ENCODE measurements at places on chromosomes 5 and 9.

DNA sequence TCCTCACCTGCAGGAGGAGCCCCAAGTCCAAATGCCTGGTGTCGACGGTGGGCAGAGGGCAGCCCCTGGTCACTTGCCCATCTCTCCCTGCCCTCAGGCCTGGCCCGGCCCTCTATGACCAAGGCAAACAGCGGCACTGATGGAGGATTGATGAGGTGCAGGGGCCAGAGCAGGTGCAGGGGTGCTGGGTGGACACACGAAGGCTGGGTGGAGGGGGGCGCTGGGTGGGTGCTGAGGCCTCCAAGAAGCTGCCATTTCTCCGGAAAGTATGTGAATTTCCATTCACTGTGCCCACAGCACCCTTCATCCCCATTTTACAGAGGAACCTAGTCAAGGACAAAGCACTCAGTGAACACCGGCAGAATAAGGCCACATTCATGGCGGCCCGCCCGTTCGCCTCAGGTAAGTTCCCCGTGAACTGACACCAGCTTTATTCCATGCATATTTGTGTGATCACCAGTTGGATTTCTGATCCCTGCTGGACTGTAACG lies 143.8 kb upstream of the PPP1R26 start:
- no peak for DNase-seq

DNA sequence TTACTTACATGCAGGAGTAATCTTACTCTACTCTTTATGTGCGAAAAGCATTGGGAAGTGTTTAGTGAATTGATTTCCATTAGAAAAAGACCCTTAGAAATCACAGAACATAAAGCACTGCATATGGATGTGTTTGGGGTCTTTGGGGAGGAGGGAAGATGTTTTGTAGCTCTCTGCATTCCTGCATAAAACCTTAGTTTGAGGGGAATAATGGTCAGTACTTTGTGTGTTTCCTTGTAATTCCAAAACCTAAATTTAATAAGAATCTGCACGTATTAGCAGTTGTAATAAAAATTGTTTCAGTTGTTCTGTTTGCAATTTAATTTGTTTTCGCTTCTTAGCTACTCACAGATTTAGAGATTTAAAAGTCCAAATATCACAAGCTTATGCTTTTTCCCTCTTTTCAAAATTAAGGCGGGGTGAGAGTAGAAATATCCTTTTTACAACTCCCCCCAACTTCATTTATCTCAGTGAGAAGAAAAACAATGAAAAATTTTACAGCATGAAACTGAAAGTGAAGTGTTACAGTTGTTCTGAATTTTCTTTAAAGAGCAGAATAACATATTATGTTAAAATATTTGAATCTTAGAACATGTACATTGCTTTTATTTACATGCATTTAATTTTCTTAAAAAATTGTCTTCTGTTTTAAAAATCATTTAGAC lies 143.8 kb downstream of the SMARCA2 start:
- no peak for DNase-seq

DNA sequence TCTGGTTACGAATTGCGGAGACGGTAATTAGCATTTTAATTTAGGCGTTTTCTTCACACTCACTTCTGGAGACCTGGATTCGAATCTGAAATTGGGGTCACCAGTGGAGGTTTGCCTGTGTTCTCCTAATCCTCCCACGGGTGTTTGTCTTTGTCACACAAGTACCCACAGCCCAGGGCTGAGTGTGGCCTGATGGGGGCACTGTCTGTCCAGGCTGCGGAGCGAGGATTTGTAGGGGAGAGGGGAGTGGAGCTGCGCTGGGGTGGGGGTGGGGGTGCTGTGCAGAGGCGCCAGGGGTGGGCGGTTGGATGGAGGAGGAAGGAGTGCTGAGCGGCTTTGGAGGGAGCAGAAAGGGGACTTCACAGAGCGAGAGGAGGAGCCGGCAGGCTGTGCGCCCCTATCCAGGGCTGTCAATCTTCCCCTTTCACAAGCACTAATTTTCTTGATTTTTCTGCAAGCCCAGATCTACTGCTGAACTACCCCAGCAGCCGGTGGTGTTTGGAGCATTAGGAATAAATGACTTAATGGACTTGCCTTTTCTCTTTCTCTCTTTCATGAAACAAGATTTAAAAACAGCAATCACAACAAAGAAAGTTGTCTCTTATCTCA lies 53.1 kb downstream of the TSPAN17 start:
- DNase-seq, result no peak

DNA sequence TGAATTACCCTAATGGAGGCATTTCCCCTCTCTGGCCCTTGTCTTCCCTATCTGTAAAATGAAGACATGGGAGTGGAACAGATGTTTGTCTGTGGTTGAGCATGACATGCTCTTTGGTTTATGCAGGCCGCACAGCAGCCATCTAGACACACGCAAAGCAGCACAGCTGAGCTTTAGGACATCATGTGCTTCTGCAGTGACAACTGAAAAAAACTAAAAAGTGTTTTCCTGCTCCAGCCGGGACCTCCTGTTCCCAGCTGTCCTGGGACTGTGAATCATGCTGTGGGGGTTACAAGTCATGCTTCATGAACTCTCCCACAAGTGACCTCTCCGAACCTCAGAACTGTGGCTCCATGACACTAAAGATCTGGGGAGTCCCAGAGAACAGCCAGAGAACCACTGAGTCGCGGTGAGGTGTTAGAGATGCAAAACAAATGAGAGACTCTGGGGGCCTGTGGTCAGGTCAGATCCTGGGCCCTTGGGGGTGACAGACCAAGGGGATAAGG lies 1.7 kb downstream of the SMIM3 start:
- DNase-seq, result no peak

DNA sequence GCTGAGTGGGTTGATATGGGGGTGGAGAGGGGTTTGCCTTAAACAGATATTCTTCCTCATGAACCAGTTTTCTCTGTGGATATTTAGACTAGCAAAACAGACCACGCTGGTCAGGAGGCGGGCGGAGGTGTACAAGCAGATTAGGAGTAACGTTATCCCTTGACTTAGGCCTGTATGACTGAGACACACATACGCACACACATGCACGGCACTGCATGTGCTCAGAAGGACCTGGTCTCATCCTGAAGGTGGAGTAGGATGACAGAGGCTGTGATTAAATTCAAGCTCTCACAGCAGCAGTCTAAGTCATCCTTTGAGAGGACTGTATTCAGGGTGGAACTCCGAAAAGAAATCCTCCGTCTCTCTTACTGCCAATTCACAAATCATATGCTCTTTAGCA lies 209.7 kb downstream of the DIRAS2 start:
- no peak for DNase-seq

GRCh38 chr9:129552064-129552463 lies 68.8 kb downstream of the C9orf50 start:
- DNase-seq, result no peak

GRCh38 chr9:93653760-93654159 lies 77.4 kb downstream of the PHF2 start:
- DNase-seq, result no peak

DNA sequence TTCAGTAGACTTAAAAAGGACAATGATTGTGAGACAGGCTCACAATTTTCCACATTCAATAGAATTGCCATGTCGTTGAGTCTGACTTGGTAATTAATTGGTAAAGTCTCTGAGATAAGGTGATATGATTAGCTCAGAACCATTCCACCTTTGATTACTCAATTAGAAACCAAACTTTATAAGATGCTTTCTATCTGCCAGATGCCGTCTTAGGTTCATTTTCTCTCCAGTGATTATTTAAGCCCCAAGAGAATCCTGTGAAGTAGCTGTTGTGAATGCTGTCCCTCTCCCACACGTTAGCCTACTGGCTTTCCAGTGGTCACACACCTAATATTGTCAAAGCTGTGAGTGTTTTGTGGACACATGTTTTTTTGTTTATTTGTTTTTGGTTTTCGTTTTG lies 528.9 kb upstream of the ZNF462 start:
- no peak for DNase-seq

- DNase-seq, result no peak
Observed at GRCh38 chr9:70902171-70902570, 219.2 kb downstream of the TRPM3 start.

- DNase-seq, result no peak
Observed at GRCh38 chr9:120869360-120869687, 7.7 kb downstream of the PHF19 start.

DNA sequence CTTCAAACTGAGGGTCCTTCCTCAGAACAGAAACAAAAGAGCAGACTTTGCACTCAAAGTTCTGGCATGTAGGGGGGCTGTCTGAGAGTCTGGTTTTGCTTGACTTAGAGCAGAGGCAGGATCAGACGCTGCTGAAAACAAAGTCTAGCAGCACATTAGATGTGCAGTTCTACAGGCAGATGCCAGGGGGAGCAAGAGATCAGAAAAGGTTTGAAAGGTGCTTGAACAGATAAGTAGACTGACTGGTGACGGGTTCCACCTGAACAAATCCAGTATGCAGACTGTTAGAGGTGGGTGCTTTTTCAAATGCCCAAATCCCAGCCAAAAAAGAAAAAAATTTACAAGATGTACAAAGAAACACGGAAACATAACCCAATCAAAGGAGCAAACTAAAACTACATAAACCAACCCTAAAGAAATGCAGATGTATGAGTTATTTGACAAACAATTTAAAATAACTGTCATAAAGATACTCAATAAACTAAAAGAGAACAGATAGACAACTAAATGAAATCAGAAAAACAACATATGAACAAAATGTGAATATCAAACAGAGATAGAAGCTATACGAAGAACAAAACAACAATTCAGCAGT lies 194.7 kb upstream of the FREM1 start:
- DNase-seq, result no peak

- peak; percentile 6 for DNase-seq
Observed at GRCh38 chr5:159310511-159310910, 19.8 kb downstream of the IL12B start.

- DNase-seq, result no peak
Observed at GRCh38 chr5:156359476-156359875, 32.5 kb downstream of the SGCD start.

DNA sequence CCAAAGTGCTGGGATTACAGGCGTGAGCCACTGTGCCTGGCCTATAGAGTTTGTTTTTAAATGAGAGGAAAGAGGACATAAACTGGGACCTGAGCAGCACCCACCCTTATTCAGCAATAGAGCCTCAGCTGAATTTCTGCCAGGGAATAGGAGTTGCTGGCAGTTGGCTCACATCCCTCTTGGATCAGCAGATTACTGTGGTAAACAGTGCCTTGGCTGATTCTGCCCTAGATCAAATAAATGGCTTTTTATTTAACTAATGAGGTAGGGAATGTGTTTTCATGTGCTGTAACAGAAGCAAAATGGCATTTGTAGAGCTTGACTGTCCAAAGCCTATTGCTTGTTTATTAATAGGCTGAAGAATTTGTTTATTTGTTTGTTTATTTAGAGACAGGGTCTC lies 2.1 kb downstream of the ARHGEF37 start:
- DNase-seq, result no peak

DNA sequence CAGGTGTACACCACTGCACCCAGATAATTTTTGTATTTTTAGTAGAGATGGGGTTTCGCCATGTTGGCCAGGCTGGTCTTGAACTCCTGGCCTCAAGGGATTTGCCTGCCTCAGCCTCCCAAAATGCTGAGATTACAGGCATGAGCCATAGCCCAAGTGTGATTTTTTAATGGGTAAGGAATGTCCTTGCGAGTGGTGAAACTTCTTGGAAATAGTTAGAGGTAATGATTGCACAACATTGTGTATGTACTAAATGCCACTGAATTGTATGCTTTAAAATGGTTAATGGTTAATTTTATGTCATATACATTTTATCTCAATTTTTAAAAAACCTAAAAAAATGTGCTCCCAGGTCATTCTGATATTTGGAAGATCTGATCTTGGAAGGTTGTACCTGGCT lies 59.9 kb upstream of the IL6ST start:
- no peak for DNase-seq

DNA sequence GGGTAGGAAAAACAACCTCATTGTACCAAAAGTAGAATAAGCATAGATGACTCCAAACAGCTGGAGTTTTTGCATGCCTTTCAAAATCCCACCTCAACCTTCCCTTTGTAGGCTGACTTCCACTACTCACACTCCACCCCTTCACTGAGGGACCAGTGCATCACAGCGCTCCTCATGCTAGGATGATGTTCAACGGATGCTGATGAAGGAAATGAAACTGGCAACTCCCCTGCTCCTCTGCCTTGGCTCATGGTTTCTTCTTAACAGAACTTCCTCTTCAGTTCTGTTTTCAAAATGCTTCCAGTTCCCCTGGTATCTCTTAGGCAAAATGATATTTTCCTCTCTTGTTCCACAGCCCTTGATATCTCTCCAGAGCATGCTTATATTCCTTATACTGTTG lies 29.0 kb downstream of the LIFR start:
- DNase-seq, result no peak

DNA sequence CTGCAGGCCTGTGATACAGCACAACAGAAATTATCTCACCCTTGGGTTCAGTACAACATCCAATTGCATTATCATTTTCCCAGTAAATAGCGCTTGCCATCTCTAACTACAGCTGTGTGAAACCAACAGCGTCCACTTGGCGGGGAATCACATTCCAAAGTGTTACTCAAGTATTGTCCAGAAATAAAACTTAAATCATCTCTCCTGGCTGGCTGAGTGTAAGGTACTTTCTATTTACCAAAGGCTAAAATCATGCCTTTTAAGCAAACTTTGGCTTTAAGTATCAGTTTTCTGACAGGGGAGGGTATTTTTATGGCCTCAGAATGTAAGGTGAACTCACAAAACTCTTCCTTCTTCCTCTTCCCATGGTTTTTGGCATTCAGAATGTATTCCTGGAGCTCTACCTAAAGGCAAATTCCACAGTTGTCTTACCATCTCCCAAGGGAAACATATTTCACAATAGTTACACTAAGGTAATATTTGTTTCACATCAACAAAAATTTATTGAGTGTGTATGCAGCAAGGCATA lies 205.6 kb upstream of the MPDZ start:
- no peak for DNase-seq

- DNase-seq, result no peak
Observed at GRCh38 chr5:4027088-4027734, 431.6 kb downstream of the IRX1 start.

DNA sequence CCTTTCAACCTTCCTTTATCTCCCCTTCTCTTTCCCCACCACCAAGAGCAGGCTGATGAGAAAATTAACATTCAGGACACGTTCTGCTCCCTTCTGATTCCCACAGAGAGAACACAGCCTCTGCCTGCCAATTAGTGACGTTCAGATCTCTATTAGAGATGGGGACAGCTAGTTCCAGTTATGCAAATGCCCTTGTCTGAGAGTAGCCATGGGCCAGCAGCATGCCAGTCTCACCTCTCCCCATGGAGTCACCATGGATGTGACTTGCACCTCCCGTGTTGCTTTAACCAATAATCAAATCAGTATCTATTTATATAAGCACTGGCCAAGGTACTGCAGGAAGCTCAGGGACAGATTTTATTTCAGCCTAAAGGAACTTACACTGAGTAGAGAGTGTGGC lies 61.3 kb downstream of the KCNIP1 start:
- DNase-seq, result no peak

DNA sequence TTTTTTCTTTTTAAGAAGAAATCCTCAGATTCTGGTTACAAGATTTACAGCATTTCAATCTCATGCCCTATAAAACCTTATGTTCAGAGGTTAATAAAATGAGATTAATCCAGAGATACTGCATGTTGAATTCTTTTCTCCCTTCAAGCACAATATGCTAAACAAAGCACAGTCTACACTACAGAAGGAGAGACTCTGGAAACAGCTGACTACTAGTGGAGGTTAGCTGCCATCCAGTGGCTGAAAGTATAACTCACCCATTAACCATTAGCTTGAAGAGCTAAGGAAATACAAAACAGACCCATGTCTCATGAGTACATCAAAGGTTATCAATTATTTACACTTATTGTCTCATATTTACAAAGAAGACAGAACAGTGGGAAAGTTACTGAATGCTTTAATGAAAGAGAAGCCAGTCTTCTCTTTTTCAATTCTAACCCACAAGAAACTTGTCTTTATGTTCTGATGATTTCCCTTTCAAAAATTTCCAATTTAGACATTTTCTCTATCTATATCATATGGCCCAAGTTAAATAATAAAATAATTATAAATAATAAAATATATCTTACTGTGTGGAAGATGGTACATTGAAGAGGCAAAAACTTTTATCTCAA lies 12.7 kb upstream of the DNAH5 start:
- DNase-seq, result no peak
